ENCODE measurements at places on chromosomes 6 and 20.

- no peak for DNase-seq
Measured at GRCh38 chr20:31551163-31552081, 37.2 kb downstream of the HM13 start.

- no peak for DNase-seq
Measured at GRCh38 chr6:11458509-11458908, 79.0 kb upstream of the TMEM170B start.

GRCh38 chr6:156780102-156780641, 3.0 kb downstream of the ARID1B start:
- DNase-seq = no peak

- DNase-seq = no peak
Measured at GRCh38 chr20:31566658-31567379, 38.3 kb upstream of the ID1 start.

- no peak for DNase-seq
Measured at GRCh38 chr20:53195876-53196610, 223.9 kb downstream of the TSHZ2 start.

DNA sequence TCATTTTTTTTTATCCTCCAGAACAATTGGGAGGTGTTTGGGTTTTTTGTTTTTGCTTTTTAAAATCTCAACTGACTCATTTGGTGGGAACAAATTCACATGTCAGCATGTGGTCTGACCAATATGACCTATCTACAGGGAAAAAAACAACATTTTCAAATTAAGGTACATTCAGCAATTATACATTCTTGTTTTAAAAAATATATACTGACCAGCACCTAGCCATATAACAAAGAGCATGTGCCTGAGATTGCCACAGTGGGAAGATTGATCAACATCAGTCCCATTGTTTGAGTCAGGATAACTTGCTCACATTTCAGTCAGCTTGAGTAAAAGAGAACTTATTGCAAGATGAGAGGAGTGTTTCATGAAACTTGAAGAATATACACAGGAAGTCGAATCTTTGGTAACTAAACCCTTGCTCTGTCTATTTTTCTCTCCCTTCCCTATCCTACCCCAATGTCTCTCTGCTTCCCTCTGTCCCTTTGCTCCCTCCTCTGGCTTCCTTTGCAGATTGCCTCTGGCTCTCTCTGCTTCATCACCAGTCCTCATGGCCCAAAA, 163.2 kb upstream of the TAB2 start:
- DNase-seq = no peak

DNA sequence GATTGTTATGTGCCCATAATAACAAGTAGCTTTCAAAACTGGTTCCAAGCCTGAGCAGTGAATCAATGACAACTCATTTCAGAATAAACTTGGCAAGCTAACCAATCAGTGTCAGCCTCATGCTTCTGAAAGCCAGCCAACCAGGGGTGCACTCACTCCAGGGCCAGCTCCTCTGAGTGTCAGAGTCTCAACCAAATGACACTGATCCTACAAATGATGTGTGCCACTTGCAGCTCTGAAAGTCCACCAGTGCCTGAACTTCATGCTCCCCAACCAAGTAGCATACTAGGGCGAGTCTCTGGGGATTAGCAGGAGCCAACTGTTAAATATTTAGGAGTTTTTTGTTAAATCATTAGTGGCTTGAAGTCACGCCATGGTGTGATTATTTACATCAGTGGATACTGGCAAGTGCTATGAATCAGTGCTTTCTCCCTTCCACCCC, 4.5 kb downstream of the IYD start:
- no peak for DNase-seq

GRCh38 chr20:51396365-51396909, 146.1 kb downstream of the NFATC2 start:
- no peak for DNase-seq

DNA sequence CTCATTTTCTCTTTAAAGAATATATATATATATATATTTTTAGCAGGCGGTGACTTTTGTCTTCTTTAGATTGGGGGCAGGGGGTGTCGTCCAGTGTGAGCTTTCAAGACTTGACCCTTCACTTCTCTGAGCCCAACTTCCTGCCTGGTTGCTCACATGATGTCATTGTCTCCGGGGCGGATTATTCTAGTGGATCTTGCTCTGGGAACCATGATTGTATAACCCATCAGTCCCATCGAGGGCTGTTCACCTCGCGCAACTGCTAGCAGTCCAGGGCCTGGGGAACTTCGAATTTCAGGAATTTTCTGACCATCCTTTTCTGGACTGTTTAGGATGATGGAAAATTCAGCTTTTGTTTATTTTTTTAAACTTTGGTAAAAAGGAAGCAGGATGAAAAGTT, 1.0 kb downstream of the IGF2R start:
- no peak for DNase-seq

GRCh38 chr6:135535989-135536414, 38.5 kb upstream of the AHI1 start:
- no peak for DNase-seq

DNA sequence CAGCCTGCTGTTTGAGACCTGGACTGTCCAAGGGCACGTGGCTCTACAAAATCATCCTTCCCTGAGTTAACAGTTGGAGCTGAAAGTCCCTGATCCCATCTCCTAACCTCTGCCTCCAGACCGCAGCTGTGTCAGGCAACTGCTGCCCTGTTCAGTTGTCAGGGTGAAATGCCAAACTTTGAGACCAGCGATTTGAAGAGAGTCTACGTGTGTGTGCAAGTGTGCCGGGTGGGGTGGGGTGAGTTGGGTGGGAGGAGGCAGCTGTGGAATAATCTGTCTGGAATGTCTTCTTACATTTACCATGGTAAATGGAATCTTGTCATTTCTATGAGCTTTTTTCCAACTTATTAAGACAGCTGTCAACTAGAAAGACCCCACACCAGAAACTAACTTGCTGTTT, 81.0 kb upstream of the FAM8A1 start:
- no peak for DNase-seq

GRCh38 chr6:154567695-154568220, 57.3 kb upstream of the CNKSR3 start:
- no peak for DNase-seq

- no peak for DNase-seq
Measured at GRCh38 chr20:12984069-12984765, 24.6 kb upstream of the SPTLC3 start.

DNA sequence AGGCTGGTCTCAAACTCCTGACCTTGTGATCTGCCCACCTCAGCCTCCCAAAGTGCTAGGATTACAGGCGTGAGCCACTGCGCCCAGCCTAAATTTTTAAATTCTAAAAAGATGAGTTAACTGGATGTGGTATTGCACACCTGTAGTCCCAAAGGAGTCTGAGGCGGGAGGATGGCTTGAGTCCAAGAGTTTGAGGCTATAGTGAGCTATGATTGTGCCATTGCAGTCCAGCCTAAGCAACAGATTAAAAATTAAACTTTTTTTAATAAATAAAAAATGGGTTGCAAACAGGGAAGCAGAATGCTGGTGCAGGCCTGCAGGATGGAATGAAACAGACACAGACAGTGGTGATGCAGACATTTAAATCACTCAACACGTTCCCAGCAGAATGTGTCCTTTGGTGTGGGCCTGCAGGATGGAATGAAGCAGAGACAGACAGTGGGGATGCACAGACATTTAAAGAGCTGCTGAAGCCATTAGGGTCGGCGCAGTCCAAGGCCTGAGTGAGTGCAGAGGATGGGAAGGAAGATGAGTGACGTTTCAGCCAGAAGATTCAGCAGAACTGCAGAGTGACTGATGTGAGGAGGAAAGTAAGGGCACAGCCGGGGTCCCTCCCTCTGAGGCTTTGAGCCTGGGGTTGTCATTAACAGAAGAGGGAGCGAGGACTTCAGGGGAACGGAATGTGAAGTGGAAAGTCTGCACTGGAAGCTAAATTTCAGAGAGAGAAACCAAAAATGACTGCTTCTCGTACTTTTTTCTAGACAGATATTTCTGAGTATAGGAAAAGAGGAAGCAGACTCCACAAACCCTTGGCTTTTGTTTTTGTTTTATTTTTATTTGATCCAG, 117.5 kb downstream of the RIN2 start:
- DNase-seq = no peak

DNA sequence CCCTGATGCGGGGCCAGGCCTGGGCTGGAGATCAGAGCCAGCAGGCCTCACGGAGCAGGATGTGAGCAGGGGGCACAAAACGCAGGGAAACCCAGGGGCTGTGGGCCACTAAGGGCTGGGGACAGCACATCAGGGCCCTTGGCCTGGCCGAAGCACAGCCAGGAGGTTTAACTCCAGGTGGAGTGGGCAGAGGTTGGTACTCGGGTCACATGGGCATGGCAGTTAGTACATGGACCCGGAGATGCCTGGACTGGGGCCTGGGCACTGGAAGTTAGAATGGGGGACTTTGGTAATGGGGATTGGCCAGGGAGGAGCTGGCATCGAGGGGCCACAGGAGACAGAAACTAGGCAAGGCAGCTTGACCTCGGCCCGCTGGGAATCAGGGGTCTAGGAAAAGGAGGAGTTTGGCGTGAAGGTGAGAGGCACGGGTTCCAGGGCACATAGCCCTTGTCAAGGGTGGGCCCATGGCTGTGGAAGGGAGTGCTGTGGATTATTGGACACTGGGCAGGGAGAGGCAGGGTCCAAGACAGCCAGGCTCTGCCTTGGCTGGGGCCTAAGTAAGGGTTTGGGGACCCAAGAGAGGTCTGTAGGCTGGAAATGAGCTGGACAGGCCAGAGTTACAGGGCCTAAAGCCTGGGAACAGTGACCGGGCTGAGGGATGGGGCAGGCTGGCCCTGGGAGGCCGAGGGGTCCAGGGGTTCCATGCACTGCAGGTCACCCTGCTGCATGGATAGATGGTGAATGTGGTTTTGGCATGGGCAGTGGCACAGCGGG, 41.6 kb upstream of the CD93 start:
- no peak for DNase-seq

- DNase-seq = no peak
Measured at GRCh38 chr6:21157186-21157929, 436.2 kb upstream of the SOX4 start.

- no peak for DNase-seq
Measured at GRCh38 chr6:48919555-48919954, 543.5 kb downstream of the MMUT start.

DNA sequence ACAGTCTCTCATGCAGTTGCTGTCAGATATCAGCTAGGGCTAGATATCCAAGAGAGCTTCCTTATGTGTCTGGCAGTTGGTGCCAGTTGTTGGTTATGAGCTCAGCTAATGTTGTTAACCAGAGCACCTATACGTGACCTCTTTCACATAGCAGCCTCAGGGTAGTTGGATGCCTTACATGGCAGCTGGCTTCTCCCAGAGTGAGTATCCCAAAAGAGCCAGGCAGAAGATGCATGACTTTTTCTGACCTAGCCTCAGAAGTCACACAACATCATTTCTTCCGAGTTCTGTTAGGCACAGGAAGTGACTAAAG, 175.7 kb downstream of the VEGFA start:
- DNase-seq = no peak

DNA sequence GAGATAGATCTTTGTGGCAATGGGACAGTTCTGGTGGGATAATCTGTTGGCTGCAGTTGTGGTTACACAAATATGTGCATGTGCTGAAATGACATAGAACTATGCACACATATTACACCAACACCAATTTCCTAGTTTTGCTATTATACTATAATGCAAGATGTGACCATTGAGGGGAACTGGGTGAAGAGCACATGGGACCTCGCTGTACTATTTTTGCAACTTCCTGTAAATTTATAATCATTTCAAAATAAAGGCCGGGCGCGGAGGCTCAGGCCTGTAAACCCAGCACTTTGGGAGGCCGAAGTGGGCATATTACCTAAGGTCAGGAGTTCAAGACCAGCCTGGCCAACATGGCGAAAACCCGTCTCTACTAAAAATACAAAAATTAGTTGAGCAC, 8.7 kb downstream of the ARMC12 start:
- no peak for DNase-seq

GRCh38 chr20:2873747-2874041, 413 bp downstream of the PTPRA start:
- DNase-seq = peak; percentile 21

GRCh38 chr6:153131037-153131981, at the start of gene RGS17:
TSS of gene RGS17 (minus strand) at chr6:153131282. CDS start at chr6:153044018, 87,264 bp downstream.
- DNase-seq = no peak

- DNase-seq = no peak
Measured at GRCh38 chr6:155528982-155529453, 73.4 kb upstream of the NOX3 start.

- no peak for DNase-seq
Measured at GRCh38 chr6:34232901-34233300, 3.8 kb upstream of the HMGA1 start.

- DNase-seq = no peak
Measured at GRCh38 chr6:150898399-150899170, 33.1 kb downstream of the MTHFD1L start.

DNA sequence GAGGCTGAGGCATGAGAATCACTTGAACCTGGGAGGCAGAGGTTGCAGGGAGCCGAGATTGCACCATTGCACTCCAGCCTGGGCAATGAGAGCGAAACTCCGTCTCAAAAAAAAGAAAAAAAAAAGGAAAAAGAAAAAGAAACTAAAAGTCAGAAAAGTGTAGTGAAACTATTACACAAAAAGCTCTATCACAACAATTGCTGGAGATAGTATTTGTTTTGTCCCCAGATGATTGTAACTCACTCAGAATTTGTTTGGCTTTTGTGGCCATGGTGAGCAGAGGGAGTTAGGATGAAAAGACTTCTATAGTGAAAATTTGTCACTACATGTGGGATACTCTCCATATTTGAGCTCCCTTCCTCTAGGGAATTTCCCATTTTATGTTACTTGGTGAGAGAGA, 5.2 kb upstream of the GOPC start:
- DNase-seq = no peak

GRCh38 chr6:96391776-96392360, 129.7 kb upstream of the UFL1 start:
- DNase-seq = no peak

DNA sequence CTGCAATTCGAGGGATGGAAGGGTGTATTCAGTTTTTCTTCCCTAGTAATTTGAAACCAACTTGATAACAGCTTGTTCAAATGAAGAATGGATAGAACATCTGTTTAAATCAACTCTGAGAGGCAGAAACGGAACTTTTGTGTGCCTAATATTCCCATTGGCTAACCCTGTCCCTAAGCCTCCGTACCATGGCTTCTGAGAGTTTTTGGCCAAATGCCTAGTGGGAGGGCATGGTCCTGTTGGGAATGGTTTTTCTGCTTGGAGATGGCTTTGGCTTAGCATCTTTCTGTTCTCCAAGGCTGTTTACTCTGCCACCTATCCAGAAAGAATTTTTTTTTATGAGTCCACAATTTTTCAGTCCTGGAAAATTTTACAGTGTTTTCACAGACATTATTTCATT, 126.7 kb upstream of the MLIP start:
- DNase-seq = no peak

DNA sequence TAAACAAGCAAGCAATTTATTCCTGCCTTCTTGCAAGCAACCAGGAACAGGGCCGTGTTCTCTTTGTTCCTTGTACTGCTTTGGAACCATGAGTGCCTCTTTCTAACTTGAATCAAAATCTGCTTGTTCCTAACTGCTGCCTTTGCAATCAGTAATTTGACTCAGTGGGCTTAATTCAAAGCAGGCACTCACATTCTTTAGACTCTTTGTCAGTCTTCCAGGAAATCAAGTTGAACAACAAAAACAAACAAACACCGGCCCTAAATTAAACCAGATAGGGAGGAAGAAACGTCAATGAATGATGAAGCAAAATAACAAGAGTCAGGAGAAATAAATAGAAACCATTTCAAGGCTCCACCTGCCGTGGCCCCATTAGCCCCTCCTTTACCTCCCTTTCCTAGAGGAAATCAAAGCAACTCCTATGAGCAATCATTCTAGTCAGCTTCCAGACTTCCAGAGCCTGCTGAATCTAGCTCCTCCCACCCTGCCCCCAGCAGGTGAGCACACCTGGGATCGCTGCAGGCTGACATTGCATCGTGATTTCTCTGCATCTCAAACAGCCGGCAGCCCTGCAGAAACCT, 582.2 kb upstream of the FLRT3 start:
- DNase-seq = no peak

GRCh38 chr20:54084727-54085388, 14.5 kb upstream of the BCAS1 start:
- no peak for DNase-seq
